ENCODE measurements at places on chromosomes 13 and 19.
A peak's percentile ranks its signal among the peaks of the same experiment; 100 is the strongest.

- DNase-seq, result no peak
Observed at GRCh38 chr19:54875506-54875905, 1.5 kb downstream of the FCAR start.

DNA sequence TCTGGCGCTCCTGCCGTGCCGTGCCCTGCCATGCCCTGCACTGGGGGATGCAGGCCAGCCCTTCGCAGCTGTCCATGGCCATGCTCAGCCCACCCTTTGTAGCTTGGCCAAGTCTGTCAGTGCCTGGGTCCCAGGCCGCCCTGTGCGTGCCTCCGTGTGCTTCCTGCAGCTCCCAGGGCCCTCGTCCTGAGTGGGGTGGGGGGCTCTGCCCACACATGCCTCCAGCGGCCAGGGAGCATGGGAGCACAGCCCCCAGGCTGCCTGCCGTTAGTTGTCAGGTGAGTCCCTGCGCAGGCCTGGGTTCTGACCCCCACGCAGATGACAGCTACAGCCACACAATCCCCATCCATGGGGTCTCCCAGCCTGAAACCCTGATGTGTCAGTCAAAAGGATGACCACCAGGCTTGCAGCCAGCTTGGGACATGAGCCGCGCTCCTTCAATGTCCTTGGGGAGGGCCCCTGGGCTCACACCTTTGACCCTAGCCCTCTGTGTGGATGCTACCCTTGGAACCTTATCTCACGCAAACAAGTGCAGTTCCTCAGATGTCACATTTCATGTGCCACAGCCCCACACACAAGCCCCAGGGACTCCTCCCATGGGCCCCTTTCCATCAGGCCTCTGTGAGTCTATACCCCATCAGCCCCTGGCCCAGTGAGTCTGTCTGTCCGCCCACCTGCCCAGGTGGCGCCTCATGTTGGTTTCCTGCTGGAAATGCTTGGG, 24.5 kb downstream of the TMED1 start:
- no peak for DNase-seq

DNA sequence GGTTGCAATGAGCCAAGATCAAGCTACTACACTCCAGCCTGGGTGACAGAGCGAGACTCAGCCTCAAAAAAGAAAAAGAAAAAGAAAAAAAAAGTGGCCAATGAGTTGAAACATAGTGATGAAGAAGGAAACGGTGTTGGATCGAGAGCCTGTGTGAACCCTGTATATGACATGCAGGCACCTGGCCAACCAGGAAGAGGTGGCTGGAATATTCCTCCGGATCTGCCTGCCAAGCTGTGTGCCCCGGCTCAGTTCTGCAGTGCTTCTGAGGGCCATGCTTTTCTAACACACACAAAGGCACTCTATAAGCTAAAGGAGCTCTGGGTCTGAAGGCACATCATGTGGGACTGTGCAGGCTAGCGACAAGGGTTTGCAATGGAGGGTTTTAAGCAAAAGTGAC, 3.7 kb upstream of the ZNF444 start:
- no peak for DNase-seq

GRCh38 chr19:51158474-51159129, 16.5 kb downstream of the SIGLEC7 start:
- no peak for DNase-seq

GRCh38 chr13:44768775-44769581, 192.8 kb upstream of the TSC22D1 start:
- no peak for DNase-seq

GRCh38 chr13:43301346-43301969, 278.1 kb downstream of the DNAJC15 start:
- DNase-seq, result peak; percentile 44

GRCh38 chr13:51292000-51292565, 47.4 kb upstream of the SERPINE3 start:
- peak; percentile 43 for DNase-seq

DNA sequence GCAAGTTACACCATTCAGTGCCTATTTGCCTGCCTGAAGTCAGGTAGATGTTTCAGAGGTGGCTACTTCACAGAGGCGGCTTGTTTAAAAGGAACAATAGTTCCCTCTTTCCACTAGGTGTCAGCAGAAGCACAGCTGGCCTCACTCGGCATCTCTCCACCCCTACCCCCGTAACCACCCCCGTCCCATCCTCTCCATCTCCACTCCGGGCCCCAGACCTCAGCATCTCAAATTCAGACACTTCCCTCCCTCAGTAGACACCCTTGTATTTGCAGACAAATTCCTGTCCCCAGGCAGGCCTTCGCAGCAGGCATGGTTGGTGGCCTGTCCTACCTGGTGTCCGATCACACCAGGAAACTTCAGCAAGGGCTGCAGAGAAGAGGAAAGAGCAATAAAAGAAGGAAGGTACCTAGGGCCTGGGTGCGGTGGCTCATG, 9.1 kb upstream of the DPP9 start:
- DNase-seq, result peak; percentile 32

DNA sequence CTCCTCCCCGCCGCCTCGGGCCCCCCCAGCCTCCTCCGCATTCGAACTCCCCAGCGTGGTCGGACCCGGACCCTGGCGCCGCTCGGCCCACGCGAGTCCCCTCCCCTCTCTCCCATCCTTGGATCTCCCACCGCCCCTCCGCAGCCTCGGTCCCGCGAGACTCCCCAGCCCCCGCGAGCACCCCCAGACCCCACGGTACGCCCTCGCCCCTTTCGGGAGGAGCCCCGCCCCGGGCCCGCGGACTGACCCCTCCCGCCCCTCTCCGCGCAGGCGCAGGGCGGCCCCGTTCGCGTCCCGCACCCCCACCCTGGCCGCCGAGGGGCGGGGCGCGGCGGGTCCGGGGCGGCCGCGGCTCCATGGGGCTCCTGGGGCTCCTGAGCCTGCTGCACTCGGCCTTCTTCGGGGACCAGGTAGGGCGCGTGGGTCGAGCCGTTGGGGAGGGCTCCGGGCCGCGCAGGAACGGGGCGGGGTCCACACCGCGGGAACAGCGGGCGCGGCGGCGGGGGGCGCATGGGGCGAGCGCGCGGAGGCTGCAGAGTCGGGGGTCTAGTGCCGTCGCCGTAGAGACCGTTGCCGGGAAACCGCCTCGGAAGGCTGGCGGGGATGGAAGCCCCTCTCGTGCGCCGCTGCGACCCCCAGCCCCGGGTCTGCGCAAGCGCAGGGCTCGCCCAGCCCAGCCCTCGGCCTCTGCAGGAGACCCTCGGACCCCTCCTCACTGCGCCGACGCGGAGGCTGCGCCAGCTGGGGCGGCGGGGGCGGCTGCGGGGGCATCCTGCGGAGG, 3.8 kb upstream of the APC2 start:
- no peak for DNase-seq

DNA sequence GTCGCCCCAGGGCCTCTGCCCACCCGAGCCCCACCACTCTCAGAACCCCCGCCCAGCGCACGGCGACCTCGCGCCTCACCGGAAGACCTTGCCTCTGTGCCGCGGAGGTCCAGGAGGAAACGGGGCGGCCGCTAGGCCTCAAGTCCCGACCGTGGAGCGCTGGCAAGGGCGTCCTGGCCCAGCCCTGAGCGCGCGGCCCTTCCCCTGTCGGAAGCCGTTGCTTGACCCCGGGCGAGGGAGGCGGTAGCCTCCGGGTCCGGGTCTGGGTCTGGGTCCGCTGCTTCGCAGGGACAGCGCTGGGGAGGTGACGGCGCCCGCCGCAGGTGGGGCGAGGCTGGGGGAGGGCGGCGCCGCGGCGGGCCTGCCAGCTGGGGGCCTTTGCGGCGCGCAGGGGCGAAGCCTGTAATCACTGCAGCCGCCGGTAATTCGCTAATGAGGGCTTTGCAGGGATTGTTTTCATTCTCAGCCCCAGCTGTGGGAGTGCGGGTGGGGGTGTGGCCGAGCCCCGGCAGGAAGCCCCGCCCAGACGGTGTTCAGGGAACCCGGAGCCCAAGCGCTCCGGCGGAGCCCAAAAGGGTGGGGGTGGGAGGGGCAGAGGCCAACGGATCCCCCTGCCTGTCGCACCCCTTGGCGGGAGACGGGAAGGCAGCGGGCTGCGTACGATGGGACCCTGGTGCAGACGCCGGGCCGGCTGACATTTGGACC, 8.6 kb downstream of the C19orf25 start:
- no peak for DNase-seq

GRCh38 chr19:40283414-40284250, 1.5 kb downstream of the AKT2 start:
- no peak for DNase-seq

GRCh38 chr13:112686364-112686763, 3.5 kb upstream of the ATP11A start:
- no peak for DNase-seq

GRCh38 chr19:18895038-18895823, 727 bp downstream of the CERS1 start:
- DNase-seq, result no peak

DNA sequence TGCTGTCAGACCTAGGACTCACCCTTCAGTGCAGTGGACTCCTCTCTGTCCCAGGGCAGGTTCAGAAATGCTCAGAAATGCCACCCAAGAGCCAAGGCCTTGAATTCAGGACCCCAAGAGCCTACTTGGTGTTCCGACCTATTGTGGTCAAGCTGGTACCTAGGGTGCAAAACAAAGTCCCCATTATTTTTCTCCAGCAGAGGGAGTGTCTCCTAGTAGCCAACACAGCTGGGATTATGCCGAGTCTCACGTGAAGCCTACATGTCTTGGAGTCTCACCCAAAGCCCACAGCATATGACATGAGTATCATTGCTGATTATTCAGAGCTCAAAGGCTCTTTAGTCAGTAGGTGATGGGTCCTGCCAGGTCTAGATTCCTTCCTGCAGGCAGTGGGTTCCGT, 671.1 kb upstream of the SPRY2 start:
- DNase-seq, result no peak

DNA sequence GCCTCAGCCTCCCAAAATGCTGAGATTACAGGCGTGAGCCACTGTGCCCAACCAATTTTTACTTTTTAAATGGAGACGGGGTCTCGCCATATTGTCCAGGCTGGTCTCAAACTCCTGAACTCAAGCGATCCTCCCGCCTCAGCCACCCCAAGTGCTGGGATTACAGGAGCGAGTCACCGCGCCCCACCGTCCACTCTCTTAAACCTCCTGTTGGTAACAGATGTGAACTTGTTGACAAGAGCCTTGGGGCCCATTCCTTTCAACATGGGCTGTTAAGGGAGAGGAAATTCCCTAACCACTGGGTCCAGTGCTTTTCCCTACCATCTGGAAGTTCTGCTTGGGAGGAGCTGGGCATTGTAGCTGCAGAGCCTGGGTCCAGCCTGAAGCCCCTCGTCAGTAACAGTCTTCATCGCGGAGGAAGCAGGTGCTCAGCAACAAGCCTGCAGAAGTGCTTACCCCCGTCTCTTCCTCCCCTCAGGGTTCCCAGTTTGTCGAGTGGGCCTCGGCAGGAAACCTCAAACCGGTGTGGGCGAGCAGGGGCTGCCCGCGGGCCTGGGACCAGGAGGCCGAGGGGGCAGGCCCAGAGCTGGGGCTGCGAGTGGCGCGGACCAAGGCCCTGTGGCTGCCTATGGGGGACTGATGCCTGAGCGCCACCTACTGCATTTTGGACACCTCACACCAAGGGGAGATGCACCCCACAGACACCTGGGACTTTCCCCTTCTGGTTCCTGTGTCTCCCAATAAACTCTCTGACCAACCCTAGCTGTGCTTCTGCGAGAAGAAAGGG, 4.0 kb upstream of the FLT3LG start:
- DNase-seq, result no peak

- no peak for DNase-seq
Observed at GRCh38 chr13:29664591-29664990, 69.1 kb upstream of the SLC7A1 start.

DNA sequence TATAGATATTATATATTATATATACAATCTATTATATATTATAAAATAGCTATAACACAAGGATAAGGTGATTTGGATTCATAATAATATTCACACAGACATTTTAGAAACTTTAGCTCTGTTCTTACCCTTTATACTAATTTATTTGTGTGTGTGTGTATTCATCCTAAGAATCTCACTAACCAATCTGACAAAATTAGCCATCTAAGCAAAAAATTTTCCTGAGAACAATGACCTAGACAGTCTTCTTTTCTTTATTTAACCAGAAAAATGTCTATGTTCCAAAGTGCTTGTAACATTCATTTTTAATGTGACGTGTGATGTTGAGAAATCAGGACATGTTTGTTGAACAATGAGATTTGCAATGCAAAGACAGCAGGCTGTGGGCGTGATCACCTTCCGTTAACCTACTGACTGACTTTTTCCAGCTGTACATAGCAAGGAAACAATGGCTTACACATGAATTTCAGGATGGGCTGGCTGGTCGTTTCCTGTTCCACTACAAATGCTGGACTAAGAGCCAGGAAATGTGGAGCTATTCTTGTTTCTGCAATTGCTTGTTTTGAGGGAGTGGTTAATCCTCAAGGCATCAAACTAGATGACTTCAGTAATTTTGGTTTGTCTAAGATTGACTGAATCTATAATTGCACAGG, 634.6 kb upstream of the ARGLU1 start:
- DNase-seq, result no peak

GRCh38 chr13:61600360-61601033, 184.8 kb upstream of the PCDH20 start:
- no peak for DNase-seq

DNA sequence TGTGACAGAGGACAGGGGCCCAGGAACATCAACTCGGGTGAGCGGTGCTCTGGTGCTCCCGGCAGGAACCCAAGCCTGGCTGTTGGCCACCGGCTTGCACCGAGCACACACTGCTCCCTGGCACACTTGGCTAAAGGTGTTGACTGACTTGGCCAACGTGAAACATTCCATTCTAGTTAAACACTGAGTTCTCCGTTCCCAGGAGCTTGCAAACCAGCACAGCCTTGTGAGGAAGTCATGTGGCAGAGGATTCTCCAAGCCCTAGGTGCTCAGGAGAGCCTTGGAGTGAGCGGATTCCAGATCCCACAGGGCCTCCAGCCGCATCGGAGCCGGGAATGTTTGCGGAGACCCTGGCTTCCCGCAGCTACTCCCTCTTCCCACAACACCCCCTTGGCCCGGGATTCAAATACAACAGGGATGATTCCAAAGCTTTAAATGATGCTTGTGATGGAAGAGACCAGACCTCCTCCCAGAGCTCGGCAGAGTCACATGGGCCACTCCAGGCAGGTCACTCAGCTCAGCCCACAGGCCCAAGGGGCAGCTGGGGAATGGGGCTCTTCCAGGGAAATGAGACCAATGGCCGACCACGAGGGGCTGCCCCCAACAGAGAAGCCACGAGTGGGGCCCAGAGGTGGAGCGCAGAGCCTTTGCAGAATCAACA, 2.9 kb downstream of the C13orf46 start:
- DNase-seq, result peak; percentile 4

GRCh38 chr13:41780715-41781706, 179.9 kb downstream of the VWA8 start:
- DNase-seq, result peak; percentile 93
